ENCODE measurements at places on chromosomes 2 and 18.

DNA sequence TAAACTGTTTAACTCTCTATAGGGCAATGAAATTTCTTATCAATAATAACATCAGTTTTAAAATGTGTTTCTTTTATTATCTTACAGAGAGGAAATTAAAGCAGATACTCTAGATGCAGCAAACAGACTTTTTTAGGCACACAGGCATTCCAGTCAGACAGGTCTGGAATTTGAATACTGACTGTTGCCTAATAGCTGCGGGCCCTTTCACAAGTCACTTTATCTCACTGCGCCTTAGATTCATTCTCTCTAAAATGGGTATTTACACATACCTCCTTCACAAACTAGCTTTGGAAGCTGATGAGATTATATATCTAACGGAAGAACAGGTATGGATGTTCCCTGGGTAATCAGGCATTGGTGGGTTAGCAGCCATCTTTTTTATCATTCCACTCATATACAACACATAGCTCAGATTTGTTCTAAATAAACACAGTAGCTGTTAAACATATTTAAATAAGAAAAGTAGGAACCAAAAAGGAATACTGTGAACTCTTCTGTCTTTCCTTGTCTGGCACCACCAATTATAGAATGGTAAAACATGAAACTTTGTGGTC lies 104.2 kb downstream of the LRP2 start:
- no peak for DNase-seq

GRCh38 chr2:225573603-225574002 lies 174.1 kb downstream of the NYAP2 start:
- DNase-seq: no peak

DNA sequence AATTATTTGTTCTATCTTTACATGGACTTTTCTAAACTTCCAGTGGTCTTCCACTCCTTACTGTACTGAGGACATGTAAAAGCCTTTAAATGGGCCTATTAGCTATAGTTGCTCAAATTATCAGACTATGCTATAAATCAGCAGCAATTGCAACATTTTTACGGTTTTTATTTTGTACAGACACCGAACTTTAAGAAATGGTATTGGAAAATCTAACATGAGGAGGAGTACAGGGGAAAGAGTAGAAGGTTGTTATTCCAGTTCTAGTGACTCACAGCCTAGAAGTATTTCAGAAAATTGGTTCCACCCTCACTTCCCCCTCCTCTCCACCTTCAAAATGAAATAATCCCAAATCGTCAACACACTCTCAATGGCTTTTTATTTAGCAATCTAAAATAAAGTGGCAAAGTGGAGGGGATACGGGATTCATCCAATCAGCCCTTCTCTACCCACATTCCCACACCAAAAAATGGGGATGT lies 1.1 kb downstream of the NCKAP1 start:
- peak; percentile 65 for DNase-seq

DNA sequence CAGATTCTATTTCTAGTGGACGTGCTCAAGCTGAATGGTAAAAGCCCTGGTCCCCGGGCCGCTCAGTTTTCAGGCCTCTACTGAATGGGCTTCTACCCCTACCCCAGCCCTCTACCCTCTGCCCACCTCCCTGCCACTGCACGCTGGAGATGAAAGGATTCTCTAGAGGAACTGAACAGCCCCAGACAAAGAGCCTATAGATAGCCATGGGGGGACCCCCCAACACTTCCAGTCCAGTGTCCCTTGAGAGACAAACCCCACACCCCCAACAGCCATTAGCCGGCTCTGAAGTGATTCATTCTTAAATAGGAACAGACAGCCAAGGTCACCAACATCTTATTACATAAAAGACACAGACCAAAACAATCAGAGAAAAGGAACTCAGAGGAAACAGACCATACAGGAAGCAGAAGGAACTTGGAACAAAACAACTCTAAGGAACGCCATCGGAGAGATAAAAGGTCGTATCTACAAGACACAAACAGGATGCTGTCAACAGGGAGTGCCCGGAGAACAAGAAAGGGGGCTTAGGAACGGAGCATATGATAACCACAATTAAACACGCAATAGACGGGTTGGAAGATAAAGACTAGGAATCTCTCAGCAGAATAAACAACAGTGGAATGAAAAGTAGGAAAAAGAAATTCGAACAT lies 23.5 kb downstream of the TMEM37 start:
- DNase-seq: no peak

GRCh38 chr18:9174302-9174701 lies 37.7 kb downstream of the ANKRD12 start:
- DNase-seq: no peak

GRCh38 chr2:70986499-70987189 lies 8.0 kb downstream of the TEX261 start:
- no peak for DNase-seq

- DNase-seq: no peak
Observed at GRCh38 chr2:154882725-154883124, 184.2 kb downstream of the KCNJ3 start.

DNA sequence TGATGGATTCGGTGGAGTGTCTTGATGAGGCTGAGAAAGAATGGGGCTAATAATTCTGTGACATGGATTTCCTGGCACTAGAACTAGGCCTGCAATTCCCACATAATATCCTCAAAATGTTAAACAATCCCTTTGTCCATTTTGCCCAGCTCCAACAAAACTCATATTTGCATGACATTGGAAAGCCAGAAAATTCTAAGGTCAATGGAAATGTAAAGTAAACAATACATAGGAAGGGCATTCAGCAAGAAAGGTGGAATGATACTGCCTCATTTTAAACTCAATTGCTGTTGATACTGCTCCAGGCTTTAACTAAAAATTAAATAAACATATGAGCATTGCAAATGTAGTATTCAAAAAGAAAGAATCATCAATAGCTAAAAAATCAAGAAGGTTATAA lies 434.8 kb upstream of the SLC8A1 start:
- no peak for DNase-seq

DNA sequence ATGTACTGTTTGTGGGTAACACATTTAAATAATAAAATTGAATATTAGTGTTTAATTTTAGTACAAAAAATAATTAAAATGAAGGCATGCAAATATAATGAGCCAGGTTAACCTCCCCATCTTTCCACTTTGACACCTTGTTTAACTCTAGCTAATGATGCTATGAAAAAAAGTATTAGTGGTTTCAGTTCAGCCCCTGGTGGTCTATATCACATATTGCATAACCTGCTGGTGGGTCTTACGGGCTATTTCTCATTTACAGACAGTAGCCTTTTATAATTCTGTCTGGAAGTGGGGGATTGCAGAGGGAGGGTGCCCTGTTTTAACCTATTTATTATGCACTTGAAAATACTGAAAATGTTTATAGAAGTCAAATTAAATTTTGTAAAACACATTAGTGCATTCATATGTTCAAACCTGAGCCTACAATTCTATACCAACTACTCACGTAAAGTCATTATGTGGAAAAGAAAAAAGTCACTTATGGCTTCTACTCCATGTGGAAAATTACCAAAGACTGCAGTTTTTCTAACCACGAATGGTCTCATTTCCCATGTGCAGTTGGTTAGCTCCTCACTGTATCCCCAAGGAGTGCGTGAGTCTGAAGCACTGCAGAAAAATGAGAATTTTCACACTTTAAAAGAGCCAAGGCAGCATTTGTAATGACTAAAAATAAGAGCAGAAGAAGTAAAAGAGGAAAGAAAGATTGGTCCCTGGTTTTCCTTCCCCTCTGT lies 381.0 kb downstream of the MTX2 start:
- peak; percentile 28 for DNase-seq

GRCh38 chr2:45905632-45905958 lies 254.1 kb downstream of the PRKCE start:
- no peak for DNase-seq

DNA sequence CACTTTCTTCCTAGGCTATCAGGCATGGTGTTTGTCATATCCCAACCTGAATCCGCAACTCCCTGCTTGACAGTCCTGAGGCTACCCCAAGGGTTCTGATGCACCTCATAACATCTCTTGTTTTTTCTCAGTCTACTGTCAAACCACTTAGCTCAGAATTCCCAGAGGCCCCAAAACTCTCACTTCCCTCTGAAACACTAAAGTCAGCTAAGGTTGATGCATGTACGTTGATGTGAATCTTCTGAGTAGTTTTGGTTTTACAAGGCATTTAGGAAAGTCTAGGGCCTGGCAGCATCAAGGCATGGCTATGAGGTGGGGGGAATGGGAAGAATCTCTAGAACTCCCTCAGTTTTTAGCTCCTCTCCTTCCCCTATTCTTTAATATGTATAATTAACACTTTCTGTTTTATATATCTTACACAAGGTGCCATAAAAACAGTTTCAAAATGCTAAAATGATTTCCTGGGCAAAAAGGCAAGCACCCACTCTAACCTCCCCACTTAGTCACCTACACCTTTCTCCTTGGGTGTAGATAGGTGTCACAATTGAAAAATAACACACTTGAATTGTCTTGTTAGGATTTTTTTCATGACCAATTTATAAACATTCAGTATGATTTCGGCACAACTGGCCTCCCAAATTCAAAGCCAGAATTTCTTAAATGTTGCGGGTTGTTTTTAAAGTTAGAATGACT lies 71.4 kb upstream of the TANK start:
- no peak for DNase-seq

DNA sequence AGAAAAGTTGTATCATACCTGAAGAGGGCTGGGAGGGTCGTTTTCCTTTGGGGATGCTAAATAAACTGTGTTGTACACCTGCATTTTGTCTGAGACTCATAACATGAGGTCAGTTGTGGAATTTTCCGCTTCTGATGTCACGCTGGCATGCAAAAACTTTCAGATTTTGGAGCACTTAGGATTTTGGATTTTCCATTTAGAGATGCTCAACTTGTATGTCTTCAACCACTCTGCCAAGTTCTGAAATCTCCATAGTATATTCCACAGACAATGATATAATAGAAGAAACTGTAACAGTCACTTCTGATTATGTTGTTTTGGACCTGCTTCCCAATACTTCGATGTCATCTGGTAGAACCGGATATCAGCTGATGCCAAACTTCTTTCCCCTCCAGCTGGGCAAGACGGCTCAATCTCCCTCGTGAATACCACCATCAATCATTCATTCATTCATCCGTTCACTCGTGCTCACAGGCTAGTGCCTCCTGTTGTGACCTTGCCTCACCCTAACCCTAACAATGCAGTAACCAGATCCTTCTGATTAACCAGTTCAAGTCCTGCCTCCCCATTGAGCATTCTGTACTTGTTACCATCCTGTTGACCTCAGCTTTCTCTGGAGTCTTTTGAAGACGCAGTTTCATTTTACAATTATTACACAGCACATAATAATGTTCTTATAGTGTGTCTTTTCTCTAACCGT lies 5.3 kb upstream of the PLEKHH2 start:
- no peak for DNase-seq

DNA sequence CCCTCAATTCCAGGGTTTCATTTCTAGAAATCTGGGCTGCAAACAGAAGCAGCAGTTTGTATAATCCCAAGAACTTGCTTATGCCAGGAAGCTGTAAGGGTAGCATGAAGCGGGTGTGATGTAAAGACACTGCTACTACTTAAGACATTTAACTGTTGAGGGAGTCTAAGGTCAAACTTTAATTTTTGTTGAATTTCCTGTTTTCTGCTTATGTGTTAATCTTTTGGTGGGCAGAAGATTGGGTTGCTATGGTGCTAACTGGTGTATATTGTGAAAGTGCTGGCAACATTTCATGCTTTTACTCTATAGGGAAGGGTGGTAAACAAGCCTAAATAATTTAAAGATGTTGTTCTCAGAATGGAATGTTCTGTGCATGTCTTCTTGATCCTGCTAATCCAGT lies 2.7 kb downstream of the NCOA1 start:
- no peak for DNase-seq

DNA sequence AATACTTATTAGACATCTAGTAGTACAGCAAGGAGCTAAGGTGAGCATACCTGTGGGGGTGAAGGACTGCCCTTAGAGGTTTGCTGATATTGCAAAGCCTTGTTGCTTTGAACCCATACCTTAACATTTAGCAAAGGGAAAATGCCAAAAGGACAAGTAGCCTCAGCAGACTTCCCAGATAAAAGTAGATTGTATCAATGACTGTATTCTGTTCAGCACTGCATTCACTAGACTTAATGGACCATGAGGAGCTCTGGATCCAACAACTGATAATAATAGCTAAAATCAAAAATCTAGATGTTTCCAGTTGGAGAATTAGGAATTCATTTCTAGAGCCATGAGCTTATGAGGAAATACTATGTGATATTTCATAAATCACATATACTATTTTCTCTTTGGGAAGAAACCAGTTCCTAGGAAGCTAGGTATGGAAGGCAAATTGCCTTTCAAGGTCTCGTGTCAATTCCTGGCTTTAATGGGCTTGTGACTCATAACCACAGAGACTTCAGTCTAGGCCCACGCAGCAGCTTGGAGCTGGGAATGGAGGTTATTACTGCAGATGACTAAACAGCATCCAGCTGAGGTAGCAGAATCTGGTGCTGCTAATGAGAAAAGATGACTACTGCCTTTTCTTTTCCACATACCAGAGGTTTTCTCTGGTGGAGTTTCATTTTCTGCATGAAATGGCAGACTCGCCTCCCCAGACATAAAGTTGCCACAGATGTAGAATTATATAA lies 191.2 kb upstream of the NABP1 start:
- peak; percentile 99 for DNase-seq

DNA sequence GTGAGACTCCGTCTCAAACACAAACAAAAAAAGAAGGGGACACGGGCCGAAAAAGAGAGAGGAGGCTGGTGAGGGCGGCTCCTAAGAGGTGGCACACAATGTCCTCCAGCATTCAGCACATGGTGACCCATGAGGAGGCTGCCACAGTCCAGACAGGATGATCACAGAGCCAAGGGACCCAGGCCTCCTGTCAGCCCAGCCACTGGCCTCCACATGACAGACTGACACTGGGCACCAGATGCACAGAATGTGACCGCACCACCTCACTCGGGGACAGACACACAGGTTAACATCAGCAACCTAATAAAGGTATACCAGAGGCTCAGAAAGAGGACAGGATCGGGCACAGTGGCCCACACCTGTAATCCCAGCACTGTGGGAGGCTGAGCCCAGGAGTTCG lies 21.0 kb downstream of the PASK start:
- no peak for DNase-seq
